Cardiac muscle cell (in vitro differentiated cells and primary cell): ENCODE measurements at places on chromosomes 16 and 17. TPM values are rescaled to one million over a fixed set of nuclear protein-coding genes. Genes with fewer than 3 reads are reported as not detected.
A peak's percentile ranks its signal among the peaks of the same experiment; 100 is the strongest.

DNA sequence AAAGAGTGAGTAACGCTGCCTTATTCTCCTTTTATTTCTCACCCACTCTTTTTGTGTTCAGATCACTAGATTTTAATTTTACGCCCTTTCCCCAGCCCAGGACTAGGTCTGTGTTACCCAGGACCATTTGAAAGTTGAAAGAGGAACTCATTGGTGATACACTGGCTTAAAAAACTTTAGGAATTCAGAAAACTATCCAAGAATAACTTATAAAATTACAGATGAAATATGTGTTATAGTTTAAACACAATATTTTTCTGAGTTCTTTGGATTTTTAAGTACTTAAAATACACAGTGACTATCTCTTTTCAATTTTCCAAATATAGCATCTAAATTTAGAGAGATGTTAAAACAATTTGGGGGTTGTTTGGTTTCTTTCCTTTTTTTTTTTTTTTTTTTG is 385.2 kb downstream of the CDH13 start:
- no peak for DNase-seq

Gene KRT31
- not detected in 2 replicates for total RNA-seq

DNA sequence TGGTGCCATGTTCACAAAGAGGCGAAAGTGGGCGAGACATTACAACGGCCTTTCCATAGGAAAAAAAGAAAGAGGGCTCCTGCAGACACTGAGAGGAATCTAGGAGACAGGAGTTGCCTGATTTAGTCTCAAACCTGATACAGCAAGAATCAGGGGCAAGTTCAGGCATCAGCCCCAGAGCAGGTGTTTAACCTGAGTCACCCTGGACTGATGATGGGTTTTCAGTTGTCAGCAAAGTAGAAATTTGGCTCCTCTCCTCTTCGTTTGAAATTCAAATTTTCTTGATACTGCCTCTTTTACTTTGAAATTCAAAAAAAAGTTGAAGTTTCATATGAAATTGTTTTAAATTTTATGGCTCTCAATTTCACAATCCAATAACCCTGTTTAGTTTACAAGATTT is 189.5 kb downstream of the ABCC12 start:
- DNase-seq, result no peak

DNA sequence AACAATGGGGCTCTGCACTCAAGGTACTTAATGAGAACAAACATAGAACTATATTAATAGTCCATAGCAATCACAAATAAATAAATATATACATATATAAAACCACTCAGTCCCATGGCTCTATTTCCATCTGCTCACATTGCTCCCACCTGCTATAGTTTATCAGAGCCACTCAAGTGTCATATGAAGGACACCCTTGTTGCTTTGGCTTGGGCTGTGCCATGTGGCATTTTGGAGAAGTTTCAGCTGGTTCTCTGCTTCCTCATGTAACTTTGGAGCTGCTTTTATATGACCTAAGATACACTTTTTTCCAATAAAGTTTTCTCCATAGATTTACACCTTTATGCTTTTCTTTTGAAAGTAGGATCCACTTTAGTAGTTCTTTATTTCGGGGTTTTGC is 126.4 kb downstream of the KCNJ2 start:
- DNase-seq, result no peak

- DNase-seq, result peak; percentile 49
Measured at GRCh38 chr17:81067391-81067811, 32.5 kb downstream of the BAIAP2 start.

DNA sequence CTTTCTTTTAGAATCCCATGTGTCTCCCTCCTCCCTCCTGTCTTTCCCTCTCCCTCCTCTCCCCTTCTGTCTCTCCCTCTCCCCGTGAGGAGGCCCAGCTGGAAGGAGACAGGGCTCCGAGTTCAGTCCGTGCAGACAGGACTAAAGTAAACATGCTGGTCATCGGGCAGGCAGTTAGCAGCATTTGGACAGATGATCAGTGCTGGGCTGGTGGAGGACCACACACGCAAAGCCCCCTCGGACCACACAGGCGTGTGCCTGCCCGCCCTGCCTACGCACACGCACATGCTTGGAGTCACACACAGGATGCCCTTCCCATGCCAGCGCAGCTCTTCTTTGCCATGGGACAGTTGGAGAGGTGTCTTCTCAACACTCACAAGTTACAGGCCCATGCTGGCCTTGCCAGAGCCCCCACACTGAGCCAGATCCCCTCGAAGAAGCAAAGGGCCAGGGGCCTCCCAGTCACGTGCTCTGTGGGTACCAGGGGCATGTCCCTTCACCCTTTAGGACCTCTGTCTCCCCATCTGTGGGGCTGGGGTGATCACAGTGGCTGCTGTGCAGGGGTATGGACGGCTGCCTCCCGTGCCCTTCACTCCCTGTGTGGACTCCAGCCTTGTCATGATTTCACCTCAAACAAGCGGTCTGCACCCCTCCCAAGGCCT is 215.7 kb upstream of the FOXF1 start:
- DNase-seq, result no peak

DNA sequence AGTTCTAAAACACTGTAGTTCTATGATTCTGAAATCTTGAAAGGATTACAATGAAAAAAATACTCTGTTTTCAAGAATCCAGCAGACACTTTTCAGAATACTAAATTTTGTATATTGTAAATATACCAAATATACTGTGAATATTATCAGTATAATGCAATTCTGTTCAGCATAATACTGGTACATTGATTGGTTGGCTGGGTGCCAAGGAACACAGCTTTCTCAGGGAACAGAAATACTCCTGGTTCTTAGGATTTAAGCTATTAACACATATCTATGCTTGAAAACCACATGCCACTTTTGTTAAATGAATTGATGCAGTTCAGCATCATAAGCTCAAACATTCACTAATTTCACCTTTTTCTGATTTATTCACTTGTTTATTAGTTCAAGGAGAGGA is 2.5 kb upstream of the GINS3 start:
- no peak for DNase-seq

DNA sequence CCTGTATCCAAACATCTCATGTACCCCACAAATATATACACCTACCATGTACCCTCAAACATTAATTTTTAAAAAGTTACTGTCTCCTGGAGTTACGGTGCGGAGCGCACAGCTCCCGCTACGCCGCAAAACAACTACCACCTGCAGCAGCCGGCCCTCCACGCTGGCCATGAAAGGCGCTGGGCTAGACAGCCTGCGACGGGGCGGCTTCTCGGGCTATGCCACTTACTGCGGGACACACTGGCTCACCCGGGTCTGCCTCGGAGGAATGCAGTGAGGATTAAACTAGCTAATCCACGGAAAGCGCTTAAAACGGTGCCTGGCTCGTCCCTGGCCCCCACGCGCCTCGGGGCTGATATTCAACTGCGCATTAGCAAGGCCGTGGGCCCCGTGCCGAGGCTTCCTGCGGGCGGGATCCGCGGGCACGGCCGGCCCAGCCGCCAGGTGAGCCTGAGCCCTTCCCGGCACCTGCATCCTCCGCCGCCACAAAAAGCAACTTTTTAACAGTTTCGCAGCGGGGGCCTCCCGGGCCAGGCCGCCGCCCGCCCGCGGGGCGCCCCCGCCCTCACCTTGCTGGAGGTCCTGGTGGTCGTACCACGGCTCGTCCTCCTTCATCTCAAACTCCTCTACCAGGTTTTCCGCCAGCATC is 633 bp downstream of the CDR2 start:
- peak; percentile 42 for DNase-seq

DNA sequence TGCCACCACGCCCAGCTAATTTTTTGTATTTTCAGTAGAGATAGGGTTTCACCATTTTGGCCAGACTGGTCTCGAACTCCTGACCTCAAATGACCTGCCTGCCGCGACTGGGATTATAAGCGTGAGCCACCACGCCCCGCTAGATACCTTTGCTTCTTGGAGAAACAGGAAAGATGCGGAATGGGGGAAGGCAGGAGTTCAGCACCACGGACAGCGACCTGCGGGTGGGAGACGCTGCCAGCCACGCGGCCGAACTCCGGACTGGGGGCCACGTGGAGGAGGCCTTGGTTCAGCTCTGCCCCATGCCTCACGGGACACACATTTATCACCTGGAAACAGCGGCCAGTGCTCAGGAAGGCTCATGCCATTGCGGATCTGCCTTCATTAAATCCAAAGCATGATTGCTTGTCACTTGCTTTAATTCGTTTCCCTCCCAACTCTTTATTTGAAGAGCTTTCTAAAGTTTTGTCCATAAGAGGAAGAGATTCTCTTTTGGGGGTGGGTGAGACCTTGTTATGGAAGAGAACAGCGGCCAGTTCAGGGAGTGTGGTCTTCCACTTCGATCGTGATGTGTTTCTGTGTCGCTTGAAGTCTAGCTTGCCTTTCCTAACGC is 219.9 kb downstream of the ENGASE start:
- DNase-seq, result peak; percentile 62

- DNase-seq, result no peak
Measured at GRCh38 chr17:70368011-70368410, 198.7 kb downstream of the KCNJ2 start.

Gene CDRT15L2
- not detected in 2 replicates for total RNA-seq

DNA sequence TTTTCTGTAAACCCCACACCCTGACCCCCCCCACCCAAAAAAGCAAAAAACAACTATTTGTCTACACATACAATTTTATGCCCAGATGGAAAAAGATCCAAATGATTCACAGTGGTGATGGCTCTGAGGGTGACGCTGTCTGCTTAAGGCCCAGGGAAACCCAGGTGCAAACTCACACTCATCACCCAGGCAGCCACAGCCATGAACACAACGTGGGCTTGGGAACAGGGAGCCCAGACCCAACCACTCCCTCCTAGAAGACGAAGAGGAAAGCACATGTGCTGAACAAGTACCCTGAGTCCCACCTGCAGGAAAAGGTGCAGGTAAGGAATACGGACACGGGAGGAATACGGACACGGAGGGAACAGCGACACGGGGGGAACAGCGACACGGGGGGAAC is 5.4 kb downstream of the HBQ1 start:
- no peak for DNase-seq

GRCh38 chr17:81114351-81115093 is 50.8 kb upstream of the PVALEF start:
- no peak for DNase-seq

GRCh38 chr16:53619235-53619634 is 84.4 kb downstream of the RPGRIP1L start:
- DNase-seq, result no peak

GRCh38 chr17:80585890-80586845 is 41.5 kb downstream of the RPTOR start:
- DNase-seq, result no peak

DNA sequence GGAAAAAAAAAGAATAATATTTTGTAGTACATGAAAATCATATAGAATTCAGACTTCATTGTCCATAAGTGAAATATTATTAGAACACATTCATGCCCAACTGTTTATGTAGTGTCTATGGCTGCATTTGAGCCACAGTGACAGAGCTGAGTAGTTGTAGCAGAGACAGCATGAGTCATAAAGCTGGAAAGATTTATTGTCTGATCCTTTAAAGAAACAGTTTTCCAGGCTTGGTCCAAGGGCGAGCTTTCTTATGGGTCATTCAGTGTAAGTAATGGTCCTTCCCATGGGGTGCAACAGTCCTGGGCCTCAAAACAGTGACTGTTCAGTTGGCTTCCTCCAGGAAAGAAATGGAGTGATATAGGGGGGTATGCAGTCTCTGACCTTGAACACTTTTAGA is 260.2 kb downstream of the HS3ST4 start:
- no peak for DNase-seq

Gene FAAP100
- 57.0 and 65.6 TPM in 2 replicates for total RNA-seq

GRCh38 chr17:61454381-61455323 is 2.4 kb downstream of the TBX4 start:
- DNase-seq, result no peak

DNA sequence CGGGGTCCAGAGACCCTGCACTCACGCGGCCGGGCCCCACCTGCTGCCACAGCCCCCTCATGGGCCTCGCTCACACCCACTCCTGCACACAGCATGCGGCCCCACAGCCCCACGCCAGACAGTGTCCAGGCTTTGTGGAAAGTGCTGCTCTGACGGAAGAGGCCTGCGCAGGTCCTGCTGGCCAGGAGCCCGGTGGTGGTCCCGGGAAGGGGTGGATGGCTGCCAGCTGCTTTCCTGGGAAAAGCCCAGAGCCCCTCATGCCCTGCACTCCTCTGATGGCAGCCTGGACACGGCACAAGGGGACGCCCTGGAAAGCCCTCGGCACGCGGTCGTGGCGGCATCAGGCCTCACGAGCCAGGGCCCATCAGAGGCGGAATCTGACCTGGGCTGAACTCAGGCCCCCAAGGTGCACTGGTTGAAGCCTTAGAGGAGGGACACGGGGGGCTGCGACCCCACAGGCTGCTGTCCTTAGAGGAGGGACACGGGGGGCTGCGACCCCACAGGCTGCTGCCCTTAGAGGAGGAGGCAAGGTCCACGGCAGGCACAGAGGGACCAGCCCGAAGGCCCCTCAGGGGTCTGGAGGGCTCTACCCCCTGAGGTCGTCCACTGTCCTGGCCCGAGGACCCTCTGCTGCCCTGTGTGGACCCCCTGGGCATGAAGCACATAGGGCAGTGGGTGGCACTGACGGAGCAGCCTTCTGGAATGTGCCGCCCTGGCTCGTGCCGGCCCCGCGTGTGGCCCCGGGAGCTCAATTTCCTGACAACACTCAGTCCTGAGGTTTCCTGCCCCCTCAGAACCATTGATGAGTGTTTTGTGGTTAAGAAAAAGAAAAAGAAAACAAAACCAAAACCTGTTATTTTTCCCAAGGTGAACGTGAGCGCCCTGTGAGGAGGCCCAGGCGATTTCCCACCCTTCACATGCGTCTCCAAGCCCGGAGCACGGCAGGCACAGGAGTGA is 22.1 kb downstream of the SOX8 start:
- no peak for DNase-seq
